SW480 (cell line): ENCODE measurements at places on chromosomes 6 and 20.

GRCh38 chr6:146311079-146311478, 232.6 kb upstream of the RAB32 start:
- no peak for DNase-seq

GRCh38 chr6:16821834-16822264, 60.6 kb upstream of the ATXN1 start:
- no peak for DNase-seq

- DNase-seq = no peak
Observed at GRCh38 chr20:34201531-34201930, 39.7 kb upstream of the ASIP start.

GRCh38 chr20:50108556-50109235, 4.3 kb downstream of the UBE2V1 start:
- no peak for DNase-seq

- DNase-seq = no peak
Observed at GRCh38 chr6:39054577-39055142, 6.1 kb downstream of the GLP1R start.

GRCh38 chr6:13467216-13467600, 20.2 kb downstream of the GFOD1 start:
- no peak for DNase-seq

GRCh38 chr6:41602422-41602743, 35.9 kb upstream of the MDFI start:
- DNase-seq = no peak

GRCh38 chr6:92847988-92848387, 571.4 kb downstream of the EPHA7 start:
- no peak for DNase-seq

DNA sequence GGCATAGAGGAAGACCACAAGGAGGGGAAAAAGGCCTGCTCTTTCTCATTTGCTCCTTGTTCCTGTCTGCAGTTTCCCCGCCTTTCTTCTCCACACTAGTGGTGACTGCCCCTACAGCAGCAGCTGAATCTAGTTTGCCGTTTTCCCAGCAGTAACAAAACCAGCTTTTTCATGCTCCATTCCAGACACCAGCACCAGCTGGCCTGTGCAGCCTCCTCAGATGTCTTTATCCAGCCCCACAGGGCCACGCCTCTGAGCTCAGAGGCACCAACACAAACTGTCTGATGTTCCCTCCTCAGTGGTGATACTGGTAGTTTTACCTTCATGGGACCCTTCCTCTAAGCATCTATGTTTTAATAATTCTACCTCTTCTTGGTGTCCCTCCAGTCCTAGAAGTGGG, 70.4 kb upstream of the SLC24A3 start:
- no peak for DNase-seq

GRCh38 chr20:64044484-64045247, 4.8 kb downstream of the SOX18 start:
- DNase-seq = peak; percentile 54

DNA sequence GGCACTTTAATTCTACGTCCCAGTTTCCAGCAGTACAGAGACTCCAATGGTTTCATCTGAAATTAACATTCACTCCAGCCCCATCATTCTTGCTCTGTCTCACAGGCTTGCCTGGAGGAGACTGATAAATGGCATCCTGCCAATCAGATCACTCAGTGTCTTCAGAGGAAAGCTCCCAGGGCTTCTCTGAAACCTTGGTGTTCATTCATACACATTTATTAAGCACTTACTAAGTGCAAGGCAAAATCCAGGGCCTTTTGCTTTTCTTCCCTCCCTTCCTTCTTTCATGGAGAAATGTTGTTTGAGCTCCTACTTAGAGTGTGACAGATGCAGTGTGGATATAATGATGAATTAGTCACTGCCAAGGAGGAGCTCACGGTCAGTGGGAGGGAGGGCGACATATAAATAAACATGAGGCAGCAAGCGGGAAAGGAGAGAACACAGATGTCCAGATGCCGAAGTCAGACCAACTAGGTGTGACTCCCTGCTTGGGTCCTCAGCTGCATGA, 106.7 kb upstream of the DTNBP1 start:
- no peak for DNase-seq

DNA sequence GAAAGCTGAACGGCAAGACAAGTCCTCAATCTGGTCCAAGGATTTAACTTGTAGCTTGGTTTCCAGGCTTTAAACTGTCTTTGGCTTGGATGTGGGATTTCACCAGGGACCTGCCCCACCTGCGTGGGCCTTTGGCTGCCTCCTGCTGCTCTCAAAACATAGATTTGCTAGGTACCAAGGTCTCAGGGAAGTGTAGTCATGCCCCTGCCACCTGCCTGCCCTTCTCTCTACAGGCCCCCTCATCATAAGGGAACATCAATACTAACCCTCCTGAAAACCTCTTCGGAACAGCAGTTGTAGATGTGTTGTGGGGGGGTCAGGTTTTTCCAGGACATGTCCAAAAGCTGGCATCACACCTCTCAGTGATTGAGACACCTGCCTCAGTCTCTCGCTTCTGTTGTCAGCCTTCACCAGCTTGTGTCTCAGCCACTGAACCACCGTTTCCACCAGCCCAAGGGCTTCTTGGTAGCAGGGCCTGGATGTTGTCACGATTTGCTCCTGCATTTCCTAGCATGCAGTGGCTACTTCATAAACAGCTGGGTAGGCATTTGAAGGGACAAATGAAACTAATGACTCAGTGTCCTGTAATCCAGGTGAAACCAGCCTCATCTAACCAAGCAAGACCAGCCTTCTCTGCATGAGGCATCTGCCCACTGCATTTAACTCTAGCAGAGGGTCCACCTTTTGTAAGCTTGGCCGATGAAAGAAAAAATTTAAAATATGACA, 141.6 kb upstream of the THBS2 start:
- DNase-seq = peak; percentile 4

GRCh38 chr20:63877755-63878470, 12.8 kb downstream of the TPD52L2 start:
- DNase-seq = no peak

- DNase-seq = peak; percentile 53
Observed at GRCh38 chr6:54717849-54718455, 128.6 kb upstream of the FAM83B start.

- DNase-seq = no peak
Observed at GRCh38 chr20:38125157-38126056, 39.7 kb downstream of the TGM2 start.

DNA sequence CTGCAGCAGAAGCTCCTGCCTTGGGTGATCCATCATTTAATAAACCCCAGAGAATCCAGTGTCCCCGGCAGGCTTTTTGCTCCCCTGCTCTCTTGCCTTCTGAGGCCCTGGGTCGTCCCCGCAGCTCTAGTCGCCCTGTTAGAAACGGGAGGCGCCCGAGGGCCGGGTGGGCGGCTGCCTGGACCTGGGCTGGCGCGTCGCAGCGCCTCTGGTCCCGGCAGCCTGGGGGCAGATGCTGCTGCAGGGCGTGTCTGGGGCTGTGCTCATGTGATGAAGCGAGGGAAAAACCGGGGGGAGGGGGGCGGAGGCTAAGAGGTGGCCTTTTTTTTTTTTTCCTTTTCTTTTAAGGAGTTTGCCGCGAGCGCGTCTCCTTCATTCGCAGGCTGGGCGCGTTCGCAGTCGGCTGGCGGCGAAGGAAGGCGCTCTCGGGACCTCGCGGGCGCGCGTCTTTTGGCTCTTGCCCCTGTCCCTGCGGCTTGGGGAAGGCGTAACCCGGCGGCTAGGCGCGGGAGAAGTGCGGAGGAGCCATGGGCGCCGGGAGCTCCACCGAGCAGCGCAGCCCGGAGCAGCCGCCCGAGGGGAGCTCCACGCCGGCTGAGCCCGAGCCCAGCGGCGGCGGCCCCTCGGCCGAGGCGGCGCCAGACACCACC, 394 bp downstream of the AKAP12 start:
- no peak for DNase-seq

- DNase-seq = no peak
Observed at GRCh38 chr6:34457382-34457741, 8.5 kb upstream of the PACSIN1 start.

GRCh38 chr6:102313699-102314098, 920.2 kb downstream of the GRIK2 start:
- no peak for DNase-seq

DNA sequence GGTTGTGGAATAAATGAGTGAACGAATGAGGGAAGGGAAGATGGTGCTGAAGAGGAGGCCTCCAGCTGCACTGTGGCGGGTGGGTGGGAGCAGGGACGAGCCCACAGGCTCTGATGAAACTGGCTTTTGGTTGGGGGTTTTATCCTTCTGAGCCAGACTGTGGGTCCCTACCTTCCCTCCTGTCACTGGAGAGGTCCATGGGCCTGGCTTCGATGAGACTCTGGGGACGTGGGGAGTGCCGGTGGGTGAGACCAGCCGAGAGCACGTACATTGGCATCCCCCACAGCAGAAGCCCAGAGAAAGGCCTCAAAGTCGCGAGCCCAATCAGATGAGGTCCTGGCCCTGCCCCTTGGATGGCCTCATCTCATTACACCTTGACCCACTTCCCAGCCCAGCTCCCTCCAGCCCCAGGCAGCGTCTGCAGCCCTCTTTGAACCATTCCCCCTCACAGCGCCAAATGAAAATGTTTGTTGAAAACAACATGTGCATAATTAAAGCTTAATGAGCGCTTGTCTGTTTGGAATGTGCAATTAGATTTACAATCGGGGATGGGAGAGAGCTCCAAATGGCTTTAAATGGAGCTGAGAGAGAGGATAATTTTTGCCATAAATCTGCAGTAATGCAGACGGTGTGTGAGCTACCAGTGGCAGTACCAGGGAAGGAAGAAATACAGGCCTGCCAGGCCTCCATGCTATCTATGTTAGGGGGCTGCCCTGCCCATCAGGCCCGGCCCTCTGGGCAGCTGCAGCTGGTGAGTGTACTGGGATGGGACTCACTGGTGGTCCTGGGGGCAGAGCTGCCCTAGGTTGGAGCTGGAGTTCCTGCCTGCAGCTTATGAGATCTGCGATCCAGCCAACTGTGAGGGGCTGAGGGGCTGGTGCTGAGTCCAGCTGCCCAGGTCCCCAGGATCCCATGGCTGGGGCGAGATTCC, 47.2 kb downstream of the TOX2 start:
- DNase-seq = no peak

GRCh38 chr6:37714836-37715420, 17.2 kb upstream of the MDGA1 start:
- DNase-seq = no peak

- DNase-seq = no peak
Observed at GRCh38 chr20:5822569-5822968, 72.4 kb downstream of the SHLD1 start.

- no peak for DNase-seq
Observed at GRCh38 chr6:16442031-16442430, 203.6 kb downstream of the GMPR start.

GRCh38 chr20:62480318-62480717, 4.5 kb upstream of the GATA5 start:
- no peak for DNase-seq

DNA sequence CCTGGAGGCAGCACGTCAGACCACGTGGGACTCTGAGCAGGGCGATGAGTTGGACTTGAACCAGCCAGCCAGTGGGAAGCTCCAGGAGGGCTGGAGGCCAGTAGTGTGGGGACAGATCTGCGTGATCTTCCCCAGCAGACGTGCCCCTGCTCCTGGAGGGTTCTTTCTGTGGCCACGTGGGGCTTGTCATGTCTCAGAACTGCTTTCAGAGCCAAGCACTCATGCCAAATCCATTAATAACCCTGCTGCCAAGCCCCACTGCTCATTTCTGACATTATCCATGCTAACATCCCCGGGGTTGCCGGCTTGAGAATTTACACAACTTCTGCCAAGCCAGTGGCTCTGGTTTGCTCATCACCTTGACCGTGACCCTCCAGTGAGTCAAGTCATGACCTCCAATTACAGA, 38.3 kb downstream of the SIRPA start:
- DNase-seq = no peak

DNA sequence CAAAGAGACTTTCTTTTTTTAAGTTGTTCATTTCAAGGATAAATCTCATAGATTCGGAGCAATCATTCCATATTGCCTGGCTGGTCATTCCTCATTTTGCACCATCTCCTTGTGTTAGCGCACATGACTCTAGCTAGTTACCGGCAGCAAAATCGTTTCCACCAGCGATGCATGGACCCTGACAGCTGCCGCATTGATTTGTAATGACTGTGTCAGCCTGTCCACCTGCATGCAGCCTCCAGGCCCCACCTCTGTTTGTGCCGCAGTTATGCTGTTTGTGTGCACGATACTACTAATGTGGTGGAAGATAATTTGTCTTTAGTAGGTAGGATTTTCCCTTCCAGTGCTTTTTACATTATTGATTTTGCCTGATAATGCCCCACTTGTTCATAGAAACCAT, 164.0 kb downstream of the TBC1D7 start:
- DNase-seq = no peak

- no peak for DNase-seq
Observed at GRCh38 chr6:157716251-157716995, 106.6 kb upstream of the SNX9 start.

DNA sequence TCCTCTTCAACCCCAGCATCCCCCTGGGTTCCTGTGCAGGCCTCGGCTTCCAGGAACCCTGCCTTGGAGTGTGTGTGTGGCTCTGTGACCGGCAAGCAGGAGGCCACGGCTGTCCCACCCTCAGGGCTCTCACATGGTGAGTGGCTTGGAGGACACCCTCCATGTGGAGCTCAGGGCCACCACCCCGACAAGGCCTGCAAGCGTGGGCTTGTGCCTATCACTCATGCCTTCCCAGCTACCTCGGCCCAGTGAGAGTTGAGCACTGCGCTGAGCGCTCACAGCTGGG, 76.7 kb downstream of the DACT2 start:
- no peak for DNase-seq

GRCh38 chr6:44258325-44258863, 1.1 kb upstream of the SLC35B2 start:
- DNase-seq = no peak

DNA sequence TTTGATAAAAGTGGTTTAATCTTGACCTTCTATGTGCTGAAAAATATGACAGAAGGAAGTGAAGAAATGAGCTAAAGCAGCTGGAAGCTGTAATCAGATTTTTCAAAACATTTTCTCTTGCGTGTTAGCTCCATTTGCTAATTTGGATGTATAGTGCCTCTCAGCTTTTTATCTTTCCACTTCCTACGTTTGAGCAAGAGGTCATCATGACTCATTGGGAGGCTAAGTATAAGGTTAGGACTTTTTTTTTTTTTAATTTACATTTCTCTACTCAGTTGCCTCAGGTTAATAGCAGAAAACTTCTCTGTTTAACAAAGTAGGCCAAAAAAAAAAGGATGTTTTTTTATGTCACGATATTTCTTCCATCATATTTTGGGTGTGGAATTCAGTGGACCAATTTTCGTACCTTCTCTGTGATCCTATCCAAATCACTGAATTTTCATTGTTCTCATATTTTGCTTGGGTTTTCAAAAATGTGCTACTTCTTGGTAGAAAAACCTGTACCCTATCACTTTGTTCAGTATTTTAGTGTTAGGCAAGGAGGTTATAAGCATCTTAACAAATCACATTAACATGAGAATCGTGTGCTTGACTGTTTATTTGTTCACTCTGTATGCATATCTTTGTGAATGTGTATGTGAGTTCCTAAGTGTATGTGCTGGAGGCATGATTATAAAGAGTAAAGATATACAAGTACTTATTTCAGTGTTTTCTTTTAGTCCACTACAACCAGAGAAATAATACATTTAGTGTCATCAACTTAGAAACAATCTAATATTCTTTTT, 1028.3 kb upstream of the EYS start:
- no peak for DNase-seq
